ENCODE measurements at places on chromosomes 16 and 17.

DNA sequence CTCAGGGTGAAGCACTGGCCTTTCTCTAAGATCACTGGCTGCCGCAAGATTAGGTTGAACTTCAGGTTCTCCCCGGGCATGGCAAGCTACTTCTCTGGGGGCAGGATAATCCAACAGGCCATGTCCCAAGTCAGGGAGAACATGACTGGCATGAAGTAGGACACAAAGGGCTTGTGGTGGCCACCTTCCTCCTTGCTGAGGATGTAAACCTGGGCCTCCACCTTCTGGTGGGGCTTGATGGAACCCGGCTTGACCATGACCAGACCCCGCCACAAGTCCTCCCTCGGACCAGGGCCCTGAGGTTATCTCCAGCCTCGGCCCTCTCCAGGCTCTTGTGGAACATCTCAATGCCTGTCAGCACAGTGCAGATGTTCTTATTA, 211.1 kb upstream of the WSB1 start:
- DNase-seq: no peak

GRCh38 chr17:44198721-44199552, 747 bp downstream of the ATXN7L3 start:
- DNase-seq: peak; percentile 53

GRCh38 chr16:70454222-70455034, at the start of gene FCSK:
Gene FCSK, plus strand, starts transcription at chr16:70454595. Its CDS starts 8,596 bp downstream, at chr16:70463191.
- peak; percentile 64 for DNase-seq

DNA sequence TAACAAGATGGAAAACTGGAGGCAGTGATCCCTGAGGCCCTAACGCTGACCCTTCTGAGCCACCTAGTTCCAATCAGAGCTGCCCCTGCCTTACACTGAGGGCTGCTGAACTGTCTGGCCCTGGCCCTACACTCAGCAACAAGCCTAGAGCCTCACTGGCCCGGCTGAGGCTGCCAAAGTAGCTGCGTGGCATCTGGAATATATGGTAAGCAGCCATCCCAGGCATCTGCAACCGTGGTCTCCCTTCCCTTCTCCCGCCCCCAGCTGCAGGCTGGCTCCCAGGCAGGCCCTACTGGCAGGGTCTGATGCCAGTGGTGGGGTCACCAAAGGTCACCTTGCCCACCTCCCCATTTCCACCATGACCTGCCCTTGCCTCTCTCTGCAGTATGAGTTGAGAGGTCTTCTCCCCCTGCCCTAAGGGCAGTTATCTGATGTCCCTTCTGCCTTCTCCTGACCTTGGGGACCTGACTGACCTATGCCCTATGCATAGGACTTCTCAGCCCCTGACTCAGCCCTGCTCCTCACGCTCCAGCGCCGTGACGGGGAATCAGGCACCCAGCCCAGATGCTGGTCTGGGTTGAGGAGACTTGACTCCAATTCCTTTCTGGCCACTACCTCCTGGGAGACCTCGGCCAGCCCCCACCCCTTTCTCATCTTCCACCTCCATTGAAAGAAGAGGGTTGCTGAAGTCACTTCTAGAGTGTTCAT, 45.3 kb downstream of the CPNE2 start:
- DNase-seq: no peak

DNA sequence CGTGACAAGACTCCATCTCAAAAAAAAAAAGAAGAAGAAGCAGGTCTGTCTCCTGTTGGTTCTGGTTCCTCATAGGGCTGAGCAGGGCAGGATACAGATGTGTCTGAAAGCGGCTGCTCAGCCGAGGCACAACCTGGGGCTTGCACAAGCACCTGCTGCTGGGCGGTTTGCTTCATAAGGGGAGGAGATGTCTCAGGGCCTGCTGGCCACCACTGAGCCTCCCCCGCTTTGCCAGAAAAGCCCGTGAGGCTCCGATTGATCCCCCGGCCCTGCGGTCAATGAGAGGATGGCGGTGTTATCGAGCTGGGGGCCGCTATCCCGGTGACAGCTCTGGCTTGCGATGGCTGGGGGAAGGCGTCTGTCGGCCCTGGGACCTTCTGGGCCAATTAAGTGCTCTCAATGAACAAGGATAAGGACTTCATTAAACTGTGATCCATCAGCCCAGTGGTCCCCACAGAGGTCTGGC, 162.0 kb downstream of the SDK2 start:
- DNase-seq: no peak

GRCh38 chr16:22291860-22292318, 5.3 kb upstream of the POLR3E start:
- DNase-seq: no peak

DNA sequence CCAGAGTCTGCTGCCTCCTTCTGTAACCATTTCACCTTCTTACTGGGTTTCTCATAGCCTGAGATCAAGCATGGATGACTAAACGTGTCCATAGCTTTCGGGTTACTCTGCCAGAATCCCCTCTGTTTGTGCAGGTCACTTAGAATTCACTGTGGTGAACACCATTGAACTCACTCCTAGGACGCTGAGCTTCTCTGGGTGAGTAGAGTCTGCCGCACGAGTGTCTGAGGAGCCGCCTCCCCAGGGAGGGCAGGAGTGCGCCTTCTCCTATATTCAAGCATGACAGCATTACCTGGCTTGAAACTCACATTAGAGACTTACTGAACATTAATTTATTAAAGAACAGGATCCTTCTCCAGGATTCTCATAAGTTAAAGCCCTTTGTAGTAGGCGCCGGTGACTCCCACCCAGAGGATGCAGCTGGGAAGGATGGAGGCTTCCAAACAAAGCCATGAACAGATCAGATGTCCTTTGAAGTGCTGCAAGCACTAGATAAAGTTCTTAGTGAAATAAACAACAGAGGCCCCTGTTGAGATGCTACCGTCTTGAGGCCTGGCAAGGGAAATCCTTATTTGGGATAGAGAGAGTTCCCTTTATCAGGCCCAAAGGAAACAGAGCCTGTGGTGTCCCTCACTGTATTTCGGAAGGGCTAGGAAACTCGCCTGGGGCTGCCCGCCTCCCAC, 144.6 kb upstream of the PLCG2 start:
- no peak for DNase-seq

- peak; percentile 85 for DNase-seq
These were observed at the start of gene IL32 for GRCh38 chr16:3065069-3065741. Gene IL32, plus strand, starts transcription at chr16:3065640. Its CDS starts 172 bp downstream, at chr16:3065812.

DNA sequence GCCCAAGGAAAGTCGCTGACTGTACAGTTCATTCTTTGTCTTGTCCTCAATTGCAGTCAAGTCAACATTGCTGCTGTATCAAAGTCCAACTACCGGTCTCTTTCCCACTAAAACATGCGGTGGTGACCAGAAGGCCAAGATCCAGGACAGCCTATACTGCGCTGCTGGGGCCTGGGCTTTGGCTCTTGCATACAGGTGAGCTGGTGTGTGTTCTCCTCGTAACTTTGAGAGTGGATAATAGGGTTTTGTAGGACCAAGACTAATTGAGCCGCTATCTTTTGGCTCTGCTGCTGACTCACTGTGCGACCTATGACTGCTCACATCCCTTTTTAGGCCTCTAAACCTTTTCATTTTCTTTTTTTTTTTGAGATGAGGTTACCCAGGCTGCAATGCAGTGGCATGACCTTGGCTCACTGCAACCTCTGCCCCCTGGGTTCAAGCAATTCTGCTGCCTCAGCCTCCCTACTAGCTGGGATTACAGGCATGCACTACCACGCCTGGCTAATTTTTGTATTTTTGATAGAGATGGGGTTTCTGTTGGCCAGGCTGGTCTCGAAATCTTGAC, 38.7 kb downstream of the PHKB start:
- no peak for DNase-seq

GRCh38 chr17:30554839-30555751, 77.9 kb downstream of the GOSR1 start:
- no peak for DNase-seq

All from activated CD4-positive, alpha-beta T cell treated with anti-CD3 and anti-CD28 coated beads, Interleukin-2, amount 50 U/mL, for 48 hours (primary cell).